ENCODE measurements at places on chromosomes 12 and 14.

DNA sequence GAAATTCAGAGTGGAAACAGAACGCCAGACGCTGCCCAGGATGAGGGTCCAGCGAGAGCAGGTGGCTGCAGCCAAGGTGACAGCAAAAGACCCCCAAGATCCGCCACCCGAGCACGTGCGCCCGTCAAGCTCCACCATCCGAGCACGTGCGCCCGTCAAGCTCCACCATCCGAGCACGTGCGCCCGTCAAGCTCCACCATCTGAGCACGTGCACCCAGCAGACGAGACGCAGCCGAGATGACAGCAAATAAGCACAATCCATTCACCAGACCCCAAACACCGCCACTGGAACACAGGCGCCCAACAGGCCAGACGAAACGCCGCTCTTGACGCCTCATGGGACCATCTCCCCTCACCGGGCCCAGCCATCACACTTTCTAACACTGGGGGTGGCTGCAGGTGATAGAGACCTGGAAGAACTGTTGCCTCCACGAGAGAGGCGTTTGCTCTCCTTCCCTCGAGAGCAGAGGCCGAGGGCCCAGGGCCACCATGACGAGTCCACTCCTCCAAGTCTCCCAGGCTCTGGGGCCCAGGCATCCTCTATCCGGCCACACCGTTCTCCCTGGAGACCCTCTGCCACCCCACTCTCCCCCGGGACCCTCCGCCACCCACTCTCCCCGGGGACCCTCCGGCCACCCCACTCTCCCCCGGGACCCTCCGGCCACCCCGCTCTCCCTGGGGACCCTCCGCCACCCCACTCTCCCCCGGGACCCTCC, 62.1 kb upstream of the GALNT9 start:
- DNase-seq, result no peak

- no peak for DNase-seq
Observed at GRCh38 chr12:129729170-129729569, 174.7 kb downstream of the TMEM132D start.

GRCh38 chr12:11840366-11840765, 190.9 kb downstream of the ETV6 start:
- no peak for DNase-seq

- no peak for DNase-seq
Observed at GRCh38 chr14:100142073-100143040, 17.1 kb downstream of the DEGS2 start.

- no peak for DNase-seq
Observed at GRCh38 chr14:89175881-89176799, 240.9 kb downstream of the FOXN3 start.

GRCh38 chr12:116996093-116996492, 85.3 kb downstream of the FBXW8 start:
- no peak for DNase-seq

Measured in left lobe of liver (tissue), 2 donors.